IPS-NIHi11 (cell line): ENCODE measurements at places on chromosomes 7 and 10.

GRCh38 chr10:88027570-88027969, 164.1 kb downstream of the PTEN start:
- no peak for DNase-seq

- DNase-seq = no peak
Measured at GRCh38 chr7:73850781-73851207, 8.5 kb upstream of the METTL27 start.

GRCh38 chr7:10015687-10016086, 958.0 kb upstream of the PHF14 start:
- no peak for DNase-seq

GRCh38 chr10:116088985-116089384, 184.0 kb downstream of the GFRA1 start:
- no peak for DNase-seq

DNA sequence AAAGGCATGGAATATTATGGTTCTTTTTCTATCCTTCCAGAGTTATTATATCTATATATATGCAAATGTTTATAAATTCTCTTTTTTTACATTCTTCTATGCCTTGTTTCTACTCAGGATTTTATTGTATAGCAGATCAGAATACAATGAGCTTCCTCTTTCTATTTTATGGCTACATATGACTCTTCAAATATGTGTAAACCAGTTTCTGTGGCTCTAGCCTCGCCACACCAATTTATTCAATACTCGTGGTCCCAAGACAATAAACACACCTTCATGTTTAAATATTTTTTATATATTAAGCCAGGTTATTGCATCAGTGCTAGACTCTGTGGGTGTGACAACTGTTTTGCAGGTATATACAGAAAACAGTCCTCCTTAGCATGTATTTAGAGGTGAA, 237.5 kb upstream of the MKLN1 start:
- DNase-seq = no peak

GRCh38 chr7:137590756-137591305, 247.3 kb upstream of the PTN start:
- no peak for DNase-seq

- no peak for DNase-seq
Measured at GRCh38 chr10:113475381-113475807, 77.5 kb upstream of the HABP2 start.

GRCh38 chr10:12130237-12130872, 878 bp downstream of the SEC61A2 start:
- peak; percentile 58 for DNase-seq
